Left renal cortex interstitium (tissue), 4 donors: ENCODE measurements at places on chromosomes 1 and 21.

DNA sequence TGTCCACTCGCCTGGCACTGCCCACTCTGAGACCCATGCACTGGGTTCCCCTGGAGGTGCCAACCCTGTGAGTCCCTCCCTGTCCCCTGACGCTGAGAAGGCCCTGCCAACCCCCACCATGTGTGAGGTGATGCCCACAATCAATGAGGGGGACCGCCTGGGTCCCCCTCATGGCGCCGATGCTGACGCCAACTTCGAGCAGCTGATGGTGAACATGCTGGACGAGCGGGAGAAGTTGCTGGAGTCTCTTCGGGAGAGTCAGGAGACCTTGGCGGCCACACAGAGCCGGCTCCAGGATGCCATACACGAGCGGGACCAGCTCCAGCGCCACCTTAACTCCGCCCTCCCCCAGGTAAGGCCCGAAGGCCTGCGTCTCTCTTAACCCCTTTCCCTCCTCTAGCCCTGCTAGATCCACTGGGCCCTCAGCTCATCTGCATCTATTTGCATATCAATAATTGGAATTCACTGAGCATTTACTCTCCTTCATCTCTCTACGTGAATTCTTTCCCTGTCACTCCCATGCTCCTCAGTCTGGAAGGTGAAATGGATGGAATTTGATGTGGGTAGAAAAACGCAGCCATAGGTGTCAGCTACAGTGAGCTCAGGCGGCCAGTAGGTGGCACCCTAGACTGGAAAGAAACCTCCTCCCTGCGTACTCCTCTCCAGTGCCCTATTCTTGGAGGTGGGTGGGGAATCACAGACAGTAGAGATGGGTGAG is 12.8 kb downstream of the PPFIA4 start:
- no peak for DNase-seq

- no peak for DNase-seq
Measured at GRCh38 chr1:30892671-30893073, 15.9 kb downstream of the SDC3 start.

DNA sequence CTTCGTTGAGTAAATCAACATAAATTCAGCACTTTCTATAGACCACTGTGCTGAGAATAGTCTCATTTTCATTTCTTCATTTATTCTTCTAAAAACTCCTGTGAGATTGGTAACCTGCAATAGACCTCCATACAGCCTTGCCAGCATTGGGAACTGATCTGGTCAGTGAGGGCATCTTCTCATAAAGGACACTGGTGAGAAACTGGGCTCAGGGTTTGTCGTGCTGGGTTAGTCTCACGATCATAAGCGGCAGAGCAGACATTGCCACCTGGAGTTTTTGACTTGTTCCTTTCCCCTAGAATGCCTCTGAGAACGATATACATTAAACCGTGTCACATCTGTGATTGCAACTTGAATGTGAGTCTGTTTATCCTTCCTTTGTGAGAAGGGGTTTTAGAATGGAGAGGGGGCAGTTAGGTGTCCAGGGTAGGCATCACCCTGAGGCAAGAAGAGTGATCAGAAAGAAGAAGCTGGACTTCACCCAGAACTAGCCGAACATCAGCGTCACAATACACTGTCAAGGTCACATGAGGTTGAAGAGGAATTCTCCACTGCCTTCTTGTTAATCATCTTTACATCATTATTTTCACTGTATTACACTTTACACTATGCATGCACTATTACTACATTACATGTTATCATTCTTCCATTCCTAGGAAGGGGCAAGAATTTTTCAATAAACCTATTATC is 1.4 kb upstream of the TTLL7 start:
- no peak for DNase-seq

GRCh38 chr1:150876119-150876454 is 312 bp downstream of the ARNT start:
- peak; percentile 58 for DNase-seq

DNA sequence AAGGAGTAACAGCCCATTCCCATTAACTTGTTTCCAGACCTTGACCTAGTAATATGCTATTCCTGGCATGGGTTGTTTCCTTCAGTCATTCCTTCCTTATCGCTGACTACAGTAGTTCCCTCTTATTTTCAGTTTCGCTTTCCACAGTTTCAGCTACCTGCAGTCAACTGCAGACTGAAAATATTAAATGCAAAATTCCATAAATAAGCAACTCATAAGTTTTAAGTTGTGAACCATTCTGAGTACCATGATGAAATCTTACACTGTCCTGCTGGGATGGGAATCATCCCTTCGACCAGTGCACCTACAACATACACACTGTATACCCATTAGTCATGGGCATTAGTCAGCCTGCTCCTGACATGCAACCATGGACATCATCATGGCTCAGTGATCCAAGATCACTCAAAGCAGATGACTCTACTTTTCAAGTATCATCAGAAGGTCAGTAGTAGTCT is 66.7 kb downstream of the CCDC30 start:
- no peak for DNase-seq

DNA sequence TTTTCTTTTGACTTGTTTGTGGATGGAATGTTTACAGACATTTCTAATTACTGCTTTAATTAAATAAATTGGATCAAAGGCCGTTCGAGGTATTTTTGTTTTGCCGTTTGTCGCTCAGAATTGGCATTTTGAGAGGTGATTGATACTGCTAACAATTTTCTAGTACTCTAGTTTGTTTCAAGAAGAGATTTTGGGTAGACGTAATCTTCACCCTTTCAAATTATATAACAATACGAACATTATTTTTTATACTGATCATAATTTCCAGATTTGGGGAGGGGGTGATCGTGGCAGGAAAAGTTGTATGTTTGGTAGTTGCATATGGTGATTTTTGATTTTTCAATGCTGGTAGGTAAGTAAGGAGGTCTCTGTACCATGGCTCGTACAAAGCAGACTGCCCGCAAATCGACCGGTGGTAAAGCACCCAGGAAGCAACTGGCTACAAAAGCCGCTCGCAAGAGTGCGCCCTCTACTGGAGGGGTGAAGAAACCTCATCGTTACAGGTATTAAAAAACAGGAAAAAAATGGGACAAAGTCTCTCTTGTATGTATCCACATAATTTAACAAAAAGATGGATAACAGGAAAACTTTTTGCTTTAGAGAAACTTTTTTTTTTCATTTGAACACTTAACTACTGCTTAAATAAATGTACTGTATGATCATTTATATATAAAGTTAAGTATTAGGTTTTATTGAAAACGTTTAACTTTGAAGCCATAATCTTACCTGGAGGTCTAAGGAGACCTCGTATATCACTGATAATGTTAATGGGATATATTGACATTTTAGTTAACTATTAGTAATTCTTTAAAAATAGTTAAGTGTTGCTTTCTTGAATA is 1.7 kb downstream of the H3-3A start:
- DNase-seq: no peak

GRCh38 chr21:31781737-31782136 is 49.8 kb upstream of the SCAF4 start:
- DNase-seq: peak; percentile 34
